RCC 7860 (cell line): ENCODE measurements at places on chromosomes 5 and 9.

DNA sequence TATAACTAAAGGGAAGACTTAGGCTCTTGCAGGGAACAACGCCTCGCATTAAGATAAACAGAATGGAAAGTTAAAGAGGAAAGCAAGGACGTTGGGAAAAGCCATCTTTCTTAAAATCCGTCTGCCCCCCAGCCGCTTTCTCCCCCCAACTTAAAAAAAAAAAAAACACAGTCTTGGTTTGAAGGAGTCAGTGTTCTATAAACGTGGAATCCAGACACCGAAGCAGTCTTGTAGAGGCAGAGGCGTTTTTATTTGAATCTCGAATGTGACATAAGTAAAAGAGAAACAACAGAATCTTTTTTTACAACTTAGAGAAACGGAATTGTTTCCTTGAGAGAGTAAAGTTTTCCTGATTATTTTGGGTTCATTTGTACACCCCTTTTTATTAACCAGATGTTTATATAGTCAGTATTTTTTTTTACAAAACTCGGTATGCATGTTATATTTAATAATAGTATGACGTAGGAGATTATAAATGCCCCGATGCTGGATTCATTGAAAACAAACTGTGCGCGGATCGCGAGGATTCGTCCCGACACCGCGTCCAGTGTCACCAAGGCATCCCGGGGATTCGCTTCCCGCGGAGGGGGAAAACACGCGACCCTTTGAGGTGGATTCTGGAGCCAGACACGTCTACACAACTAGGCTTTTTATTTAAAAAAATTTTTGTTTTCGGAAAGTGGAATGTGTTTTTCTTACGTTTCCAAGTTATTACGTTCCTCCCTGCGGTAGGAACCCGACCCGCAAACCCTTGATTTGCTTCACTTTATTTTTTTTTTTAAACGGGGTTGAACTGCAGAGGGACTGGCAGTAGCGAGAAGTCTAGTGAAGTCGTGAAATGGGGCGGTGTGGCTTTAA is 6.7 kb downstream of the PTCH1 start:
- DNase-seq = no peak

GRCh38 chr9:125497906-125498305 is 209.1 kb downstream of the MAPKAP1 start:
- DNase-seq = no peak

DNA sequence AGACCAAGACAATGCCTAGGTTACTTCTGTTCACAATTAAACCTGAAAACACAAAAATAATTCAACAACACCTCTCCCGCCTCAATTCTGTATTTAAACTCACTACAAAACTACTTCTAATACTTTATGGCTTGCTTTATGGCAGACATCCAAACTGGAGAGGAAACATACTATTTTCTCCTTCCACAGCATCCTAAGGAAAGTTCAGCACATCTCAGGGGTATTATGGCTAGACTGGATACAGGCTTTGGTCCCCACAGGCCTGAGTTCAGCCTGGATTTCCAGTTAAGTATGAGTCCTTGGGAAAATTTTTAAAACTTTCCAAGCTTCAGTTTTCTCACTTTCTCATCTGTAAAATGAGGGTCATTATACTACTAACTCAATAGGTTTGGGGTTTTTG is 480.2 kb downstream of the CAAP1 start:
- DNase-seq = no peak

DNA sequence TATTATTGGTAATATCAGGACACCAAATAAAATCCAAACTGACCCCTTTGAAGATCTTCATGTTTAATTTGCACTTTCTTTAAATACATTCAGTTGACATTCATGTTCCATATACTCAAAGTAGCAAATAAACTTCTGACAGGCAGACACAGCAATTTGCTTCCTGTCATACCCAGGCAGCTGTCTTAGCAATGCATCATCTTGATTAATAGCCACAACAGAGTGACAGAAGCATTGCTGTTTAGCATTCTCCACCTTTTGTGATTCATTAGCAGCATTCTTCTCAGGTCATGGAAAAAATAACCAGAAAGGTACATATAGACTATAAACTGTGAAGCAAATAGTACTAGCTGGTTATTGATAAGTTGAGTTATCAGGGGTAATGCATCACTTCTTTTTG is 366.8 kb downstream of the CYLC2 start:
- DNase-seq = no peak

GRCh38 chr5:167937635-167937998 is 353.8 kb upstream of the WWC1 start:
- DNase-seq = no peak
